ENCODE measurements at places on chromosomes 6 and 20.

DNA sequence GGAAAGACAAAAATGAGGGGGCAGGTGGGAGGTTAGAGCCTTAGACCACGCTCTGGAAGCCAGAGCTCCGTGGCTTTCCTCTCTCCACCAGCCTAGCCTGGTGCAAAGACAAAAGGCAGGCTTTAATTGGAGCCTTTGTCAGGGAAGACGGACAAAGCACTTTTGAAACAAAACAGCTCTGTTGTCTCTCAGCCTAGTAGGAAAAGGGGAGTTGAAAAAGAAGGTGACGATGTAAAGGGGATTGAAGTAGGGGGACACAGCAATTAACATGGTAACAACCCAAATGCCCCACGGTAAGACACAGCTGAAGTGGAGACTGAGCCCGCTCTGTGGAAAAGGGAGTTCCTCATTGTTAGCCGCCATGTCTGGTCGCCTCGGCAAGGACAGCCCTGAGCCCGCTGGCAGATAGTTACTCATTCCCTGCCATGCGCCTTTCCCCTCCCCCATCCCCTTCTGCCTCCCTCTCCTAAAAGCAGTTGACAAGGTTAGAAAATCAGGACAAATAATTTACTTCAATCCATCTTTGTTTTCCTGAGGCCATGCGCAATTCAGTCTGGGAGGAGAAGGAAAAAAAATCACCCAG lies 93.0 kb downstream of the TCP11 start:
- peak; percentile 60 for DNase-seq

GRCh38 chr6:43887340-43887858 lies 117.4 kb downstream of the VEGFA start:
- no peak for DNase-seq

GRCh38 chr20:44969300-44969894 lies 3.1 kb downstream of the STK4 start:
- no peak for DNase-seq

GRCh38 chr6:116073765-116074440 lies 13.2 kb upstream of the FRK start:
- no peak for DNase-seq

- peak; percentile 5 for DNase-seq
Measured at GRCh38 chr6:37783856-37784584, 35.5 kb upstream of the ZFAND3 start.

DNA sequence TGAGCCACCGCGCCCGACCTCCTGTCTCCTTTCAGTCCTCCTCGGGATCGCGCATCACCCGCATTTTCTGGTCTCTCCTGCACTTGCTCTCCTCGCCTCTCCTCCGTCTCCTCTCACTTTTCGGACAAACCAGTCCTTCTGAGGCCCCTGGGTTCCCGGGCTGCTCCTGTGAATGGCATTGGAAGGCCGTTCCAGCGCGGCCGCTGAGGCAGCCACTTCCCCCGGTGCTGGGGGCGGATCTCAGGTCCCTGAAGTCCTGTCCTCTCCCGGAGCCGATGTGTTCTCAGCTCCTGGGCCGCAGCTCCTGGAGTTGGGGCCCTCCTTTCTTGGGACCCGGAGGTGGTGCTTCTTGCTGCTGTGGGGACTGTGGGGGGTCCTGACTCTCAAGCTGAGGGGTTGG lies 803 bp downstream of the MICB start:
- no peak for DNase-seq

GRCh38 chr6:154358019-154358545 lies 1.5 kb upstream of the IPCEF1 start:
- no peak for DNase-seq

DNA sequence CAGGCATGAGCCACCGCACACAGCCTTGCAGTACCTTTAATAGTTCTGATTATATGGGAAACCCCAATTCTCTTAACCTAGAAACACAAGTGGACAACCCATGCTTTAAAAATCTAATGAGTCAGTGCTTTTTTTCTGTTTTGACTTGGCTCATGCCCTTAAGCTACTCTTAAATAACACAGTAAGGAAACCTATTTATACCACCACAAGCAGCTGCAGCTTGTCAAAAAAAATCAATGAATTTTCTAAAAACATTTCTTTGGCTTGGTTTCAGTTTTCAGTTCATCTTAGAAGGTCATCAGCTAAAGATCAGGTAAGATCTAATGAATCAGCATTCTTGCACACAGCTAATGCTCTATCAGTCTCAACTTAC lies 124.1 kb upstream of the DST start:
- DNase-seq, result no peak

DNA sequence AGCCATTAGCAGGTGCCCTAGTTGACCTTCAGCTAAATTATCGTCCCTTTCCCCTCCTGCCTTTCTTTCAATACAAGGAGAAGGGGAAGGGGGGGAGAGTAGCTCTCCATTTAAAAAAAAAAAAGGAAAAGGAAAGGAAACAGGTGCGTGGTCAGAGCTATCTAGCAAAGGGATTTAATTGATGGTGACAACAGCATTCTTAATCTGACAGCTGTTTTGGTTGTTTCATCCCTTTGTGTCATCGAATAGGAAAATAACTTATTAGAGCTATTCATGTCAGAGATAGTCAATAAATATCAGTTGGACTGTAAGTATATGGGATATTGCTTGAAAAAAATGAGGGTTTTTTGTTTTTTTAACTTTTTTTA lies 195.2 kb upstream of the SASH1 start:
- no peak for DNase-seq

DNA sequence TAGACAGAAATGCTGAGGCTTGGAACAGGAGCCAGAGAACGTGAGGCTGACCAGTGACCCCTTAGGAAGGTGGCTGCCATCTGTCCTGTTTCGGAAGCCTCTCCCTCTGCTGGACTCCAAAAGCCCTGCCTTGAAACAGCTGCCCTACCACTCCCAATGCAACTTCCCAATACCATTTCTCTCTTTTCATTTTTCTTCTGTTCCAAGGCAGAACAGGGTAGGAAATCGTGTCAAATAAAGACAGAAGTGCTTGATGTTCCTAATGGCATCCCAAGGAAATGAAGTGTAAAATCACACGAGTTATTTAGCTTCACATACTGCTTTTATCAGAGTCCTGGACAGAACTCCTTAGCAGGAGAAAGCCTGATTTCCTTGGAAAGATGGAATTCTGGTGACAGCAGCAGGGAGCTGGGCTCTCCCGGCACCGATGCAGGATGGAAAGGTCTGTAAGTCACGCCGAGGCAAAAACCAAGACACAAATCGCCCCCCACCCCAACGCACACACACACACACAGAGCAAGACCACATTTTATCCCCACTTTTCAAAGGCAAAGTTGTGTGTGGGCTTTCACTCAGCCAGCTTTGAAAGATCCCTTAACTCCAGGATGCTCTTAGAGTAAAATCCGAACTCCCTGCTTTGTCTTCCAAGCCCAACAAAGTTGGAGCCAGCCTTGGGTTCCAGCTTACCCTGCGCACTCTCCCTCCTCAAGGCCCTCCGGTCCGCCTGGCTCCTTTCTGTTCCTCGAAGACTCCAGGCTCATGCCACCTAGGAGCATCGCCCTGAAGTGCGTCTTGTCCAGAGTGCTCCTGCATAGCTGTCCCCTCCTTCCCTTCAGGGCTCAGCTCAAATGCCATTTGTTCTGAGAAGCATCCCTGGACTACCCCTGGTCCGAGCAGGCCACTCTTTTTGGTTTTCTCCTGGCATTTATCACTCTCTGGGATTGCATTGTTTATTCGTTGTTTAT lies 11.6 kb upstream of the STX16 start:
- DNase-seq, result no peak

DNA sequence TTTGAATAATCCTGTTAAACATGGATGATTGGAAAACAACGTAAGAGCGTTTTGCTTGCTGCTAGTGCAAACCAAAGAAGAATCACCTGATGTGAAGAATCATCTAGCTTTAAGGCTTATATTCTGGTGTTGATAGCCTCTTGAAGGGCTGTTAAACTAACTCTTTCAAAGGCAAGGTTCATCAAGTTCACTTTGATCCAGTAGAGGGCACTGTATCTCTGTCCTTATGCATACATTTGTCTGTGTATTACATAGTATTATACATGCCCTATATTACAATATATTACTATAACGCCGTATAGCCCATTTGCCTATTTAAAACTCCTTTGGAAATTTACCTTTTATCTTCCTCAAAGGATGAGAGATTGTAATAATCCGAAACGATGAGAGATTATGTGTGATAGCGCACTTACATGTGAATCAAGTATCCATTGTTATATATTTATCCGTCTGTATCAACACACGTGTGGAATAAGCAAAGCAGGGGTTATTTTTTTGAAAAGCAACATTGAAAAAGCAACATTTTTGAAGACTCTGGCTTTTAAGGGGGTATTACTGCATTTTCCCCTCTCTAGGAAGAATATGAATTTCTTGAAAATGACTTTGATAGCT lies 50.8 kb upstream of the NRN1 start:
- no peak for DNase-seq

- no peak for DNase-seq
Measured at GRCh38 chr6:54134935-54135334, 23.7 kb downstream of the MLIP start.

DNA sequence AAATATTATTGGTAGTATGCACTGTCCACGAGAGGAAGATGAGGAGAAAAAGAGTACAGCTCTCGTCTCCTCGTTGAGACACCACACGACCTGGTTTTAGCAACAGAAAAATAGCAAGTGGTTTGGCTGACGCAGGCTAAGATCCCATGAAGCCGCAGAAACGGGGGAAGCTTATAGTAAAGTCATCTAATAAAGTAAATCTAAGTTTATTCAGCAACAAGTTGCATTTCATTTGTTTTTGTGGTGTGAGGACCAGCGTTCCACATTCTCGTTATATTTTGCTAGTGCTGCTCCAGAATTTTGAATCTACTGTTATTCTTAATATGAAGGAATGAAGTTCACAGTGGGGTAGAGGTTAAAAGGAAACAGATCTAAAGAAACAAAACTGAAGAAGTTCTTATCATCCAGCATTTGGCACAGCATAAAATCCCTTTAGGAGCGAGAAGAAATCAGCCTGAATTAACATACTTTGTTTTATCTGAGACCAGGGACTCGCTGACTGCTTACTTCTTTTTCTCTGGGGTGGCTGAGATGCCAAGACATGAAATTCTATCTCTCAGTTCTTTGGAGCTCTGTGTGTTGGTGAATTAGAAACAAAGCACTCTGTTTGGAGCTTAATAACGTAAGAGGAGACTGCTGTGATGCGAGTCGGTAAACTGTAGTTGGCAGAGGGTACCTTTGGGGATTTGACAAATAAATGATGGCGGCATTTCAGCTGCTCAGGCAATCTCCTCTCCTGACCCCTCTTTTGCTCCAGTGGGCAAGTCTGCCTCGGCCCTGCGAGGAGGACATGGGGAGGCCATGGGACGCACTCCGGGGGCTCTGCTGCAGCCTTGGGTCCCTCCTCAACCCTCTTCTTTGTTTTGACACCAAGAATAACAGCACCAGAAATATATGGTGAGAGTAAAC lies 24.9 kb upstream of the IRF4 start:
- no peak for DNase-seq

- no peak for DNase-seq
Measured at GRCh38 chr6:116631379-116631990, 15.2 kb downstream of the RSPH4A start.

GRCh38 chr6:43295456-43295855 lies 2.6 kb upstream of the SLC22A7 start:
- DNase-seq, result no peak

DNA sequence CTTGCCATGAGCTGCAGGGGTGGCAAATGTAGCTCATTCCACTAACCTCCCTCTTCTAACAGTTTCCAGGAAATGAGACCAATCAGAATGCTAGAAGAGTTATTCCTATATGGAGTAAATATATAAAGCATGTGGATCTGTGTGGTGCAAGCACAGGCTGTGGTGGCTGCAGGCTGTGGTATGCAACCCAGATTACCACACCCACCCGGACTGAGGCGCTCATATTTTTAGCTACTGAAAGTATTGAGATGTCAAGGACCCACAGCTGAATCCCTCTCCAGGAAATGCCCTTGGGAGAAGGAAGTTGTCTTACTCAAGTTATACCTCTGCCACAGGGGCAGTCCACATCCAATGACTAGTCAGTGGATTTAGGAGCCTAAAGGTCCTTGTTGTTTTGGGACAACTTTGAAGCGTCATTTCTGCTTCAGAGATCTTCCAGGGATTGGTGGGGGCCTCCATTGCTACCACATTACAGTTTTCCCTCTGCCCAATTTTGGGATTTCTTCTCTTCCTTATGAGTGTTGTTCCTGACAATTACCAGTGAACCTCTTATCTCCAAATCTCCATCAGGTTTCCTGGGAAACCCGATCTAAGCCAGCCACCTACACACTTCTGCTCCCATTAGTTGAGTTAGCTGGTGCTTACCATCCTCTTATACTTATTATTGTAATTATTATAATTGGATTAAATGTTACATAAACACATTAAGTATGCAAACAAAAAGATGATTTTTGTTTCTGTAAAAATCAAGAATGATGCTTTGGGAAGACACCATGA lies 12.1 kb upstream of the REPS1 start:
- DNase-seq, result no peak

- DNase-seq, result no peak
Measured at GRCh38 chr6:152272486-152272885, 364.7 kb downstream of the SYNE1 start.

GRCh38 chr6:28082939-28083338 lies 2.6 kb downstream of the ZNF165 start:
- no peak for DNase-seq

DNA sequence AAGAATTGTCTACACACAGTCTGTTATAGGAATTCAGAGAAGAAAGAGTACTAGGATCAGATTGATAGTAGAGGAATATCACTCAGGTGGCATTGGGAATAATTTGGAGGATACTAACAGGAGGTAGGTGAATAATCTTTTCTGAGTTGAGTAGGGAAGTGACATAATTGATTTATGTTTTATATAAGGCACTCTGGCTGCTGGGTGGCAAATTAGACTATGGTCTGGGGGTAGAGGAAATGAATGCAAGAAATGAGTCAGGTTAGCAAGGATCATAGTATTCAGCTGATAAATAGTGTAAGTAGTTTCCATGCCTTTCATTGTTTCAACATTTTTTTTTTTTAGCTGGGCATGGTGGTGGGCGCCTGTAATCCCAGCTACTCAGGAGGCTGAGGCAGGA lies 113.3 kb downstream of the CDKAL1 start:
- DNase-seq, result no peak

DNA sequence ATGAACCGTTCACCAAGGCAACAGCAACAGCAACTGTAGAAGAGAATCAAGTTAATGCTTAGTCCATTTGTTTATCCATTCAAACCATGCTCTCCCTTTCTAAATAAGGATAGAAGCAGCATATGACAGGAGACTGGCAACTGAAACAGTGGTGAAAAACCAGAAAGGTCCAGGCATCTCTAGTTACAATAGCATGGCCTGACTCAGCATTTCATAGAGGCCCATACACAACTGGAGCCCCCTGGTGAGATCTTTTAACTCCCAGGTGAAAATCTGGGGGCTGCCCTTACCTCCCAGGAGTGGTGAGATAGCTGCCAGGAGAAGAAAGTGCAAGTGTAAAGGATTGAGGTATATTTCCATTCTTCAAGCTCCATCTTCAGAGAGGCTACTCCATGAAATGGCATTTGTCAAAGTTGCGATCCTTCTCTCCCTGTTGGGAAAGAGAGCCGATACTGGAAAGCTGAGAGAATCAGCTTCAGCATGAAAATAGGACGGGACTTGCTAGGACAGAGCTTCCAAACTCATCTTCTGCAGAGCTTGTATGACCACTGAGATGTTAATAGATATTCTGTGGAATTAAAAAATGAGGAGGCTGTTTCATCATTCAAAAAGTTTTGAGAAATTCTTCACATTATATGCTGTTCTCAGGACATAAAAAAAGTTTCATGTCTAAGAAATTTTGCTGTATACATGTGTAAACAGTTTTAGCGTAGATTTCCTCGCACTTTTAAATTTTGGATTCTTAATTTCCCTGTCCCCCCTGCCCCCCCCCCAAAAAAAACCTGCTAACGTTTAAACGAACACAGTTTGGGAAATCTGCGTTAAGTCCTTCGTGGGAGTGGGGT lies 10.9 kb upstream of the SLC2A12 start:
- DNase-seq, result no peak

Data from C1 segment of cervical spinal cord (tissue), 14 donors.